ENCODE measurements at places on chromosomes 4 and X.

DNA sequence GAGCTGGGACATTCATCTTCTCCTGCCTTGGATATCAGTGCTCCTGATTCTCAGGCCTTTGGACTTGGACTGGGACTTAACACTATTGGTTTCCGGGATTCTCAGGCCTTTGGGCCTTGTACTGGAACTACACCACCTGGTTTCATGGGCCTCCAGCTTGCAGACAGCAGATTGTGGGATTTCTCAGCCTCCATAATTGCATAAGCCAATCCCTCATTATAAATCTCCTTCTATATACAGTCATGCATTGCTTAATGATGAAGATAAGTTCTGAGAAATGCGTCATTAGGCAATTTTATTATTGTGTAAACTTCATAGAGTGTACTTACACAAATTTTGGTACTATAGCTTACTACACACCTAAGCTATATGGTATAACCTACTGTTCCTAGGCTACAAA, 8.9 kb upstream of the CCNG2 start:
- DNase-seq = no peak

GRCh38 chr4:139060591-139060990, 45.0 kb downstream of the NOCT start:
- no peak for DNase-seq

DNA sequence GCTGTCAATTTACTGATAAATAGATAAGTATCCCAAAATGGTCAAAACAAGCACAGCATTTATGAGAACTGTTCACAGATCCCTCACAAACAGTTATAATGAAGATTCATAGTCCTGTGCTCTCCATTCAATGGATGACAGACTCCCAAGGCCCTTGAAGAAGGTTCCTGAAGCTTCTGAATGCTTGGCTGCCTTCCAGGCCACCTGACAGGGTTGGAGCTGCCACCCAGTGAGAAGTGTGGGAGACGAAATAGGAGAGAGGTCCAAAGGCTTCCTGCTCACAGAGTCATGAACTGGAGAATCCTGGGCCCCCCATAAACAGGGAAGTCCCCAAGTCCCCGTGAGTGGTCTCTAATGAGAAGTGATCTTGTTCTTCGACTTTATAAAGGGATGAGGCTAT, 26.0 kb upstream of the ANXA3 start:
- no peak for DNase-seq

- DNase-seq = no peak
Observed at GRCh38 chr4:11297201-11297600, 131.5 kb downstream of the HS3ST1 start.

DNA sequence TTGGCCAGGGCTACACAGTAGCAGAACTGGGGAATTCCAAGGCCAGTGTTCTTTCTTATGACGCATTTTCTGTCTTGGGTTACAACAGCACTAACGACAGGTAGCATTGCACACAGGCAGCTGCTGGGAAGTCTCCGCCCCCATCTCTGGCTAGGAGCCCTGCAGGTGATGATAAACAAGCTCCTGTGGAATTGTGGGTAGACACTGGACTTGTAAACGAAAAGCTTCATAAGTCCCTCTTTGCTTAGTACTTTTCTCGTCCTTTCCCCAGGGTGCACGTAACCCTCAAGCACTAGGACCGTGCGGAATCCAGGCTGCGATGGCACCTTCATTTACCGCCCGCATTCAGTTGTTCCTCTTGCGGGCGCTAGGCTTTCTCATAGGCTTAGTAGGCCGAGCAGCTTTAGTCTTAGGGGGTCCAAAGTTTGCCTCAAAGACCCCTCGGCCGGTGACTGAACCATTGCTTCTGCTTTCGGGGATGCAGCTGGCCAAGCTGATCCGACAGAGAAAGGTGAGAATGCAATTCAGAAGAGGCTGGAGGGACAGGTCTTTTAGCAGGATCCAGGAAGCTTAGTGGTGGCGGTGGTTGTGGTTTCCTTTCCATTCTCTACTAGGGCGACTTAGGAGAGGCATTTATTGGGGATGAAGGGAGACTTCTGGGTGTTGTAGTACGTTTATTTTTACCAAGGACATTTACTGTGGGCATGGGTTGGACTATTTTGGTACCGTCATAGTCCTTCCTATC, at the start of gene FAAH2:
TSS of gene FAAH2 (plus strand) at position 200 of the 745 bp plus-strand sequence. CDS start at position 320, 120 bp downstream.
- no peak for DNase-seq

GRCh38 chrX:18351784-18352183, 2.7 kb downstream of the SCML2 start:
- DNase-seq = no peak

DNA sequence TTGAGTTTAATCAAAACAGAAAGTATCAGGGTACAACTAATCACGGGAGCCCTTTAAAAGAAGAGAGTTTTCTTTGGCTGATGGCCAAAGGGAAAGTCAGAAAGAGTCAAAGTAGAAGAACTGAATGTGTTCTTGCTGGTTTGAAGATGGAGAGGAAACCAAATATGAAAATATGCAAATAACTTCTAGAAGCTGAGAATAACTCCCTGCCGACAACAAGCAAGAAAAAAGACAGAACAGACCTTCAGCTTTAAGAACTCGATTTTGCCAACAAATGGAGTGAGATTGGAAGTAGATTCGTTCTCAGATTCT, 903.8 kb downstream of the STIM2 start:
- DNase-seq = no peak

GRCh38 chr4:139453371-139454110, 380 bp upstream of the RAB33B start:
- DNase-seq = peak; percentile 91

DNA sequence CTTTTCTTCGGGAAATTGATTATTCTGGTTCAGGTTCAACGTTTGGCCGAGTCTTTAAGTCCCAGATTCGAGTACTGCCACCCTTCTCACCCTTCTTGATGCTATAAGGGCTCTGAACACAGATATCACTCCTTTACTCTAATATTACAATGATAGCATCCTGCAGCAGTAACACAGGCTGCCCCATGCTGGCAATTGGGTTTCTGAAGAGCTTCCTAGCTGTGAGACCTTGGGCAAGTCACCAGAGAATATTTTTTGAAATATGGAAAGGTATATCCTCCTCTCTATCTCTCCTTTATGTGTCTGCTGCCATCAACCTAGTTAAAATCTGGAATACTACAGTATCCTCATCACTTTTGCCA, 297 bp upstream of the MTMR8 start:
- DNase-seq = no peak

DNA sequence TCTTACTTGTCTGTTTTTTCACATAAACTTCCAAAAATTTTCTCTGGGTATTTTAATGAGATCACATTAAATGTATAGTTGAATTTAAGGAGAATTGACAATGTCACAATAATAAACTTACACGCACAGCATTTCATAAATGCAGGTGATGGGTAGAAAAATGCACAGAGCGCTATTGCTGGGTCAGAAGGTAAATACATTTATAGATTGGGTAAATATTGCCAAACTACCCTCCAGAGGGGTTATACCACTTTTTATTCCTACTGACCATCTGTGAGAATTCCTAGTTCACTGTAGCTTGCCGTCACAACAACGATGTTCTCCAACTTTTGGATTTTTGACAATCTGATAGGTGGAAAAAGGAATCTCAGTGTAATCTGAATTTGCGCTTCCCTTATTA, 34.6 kb downstream of the ANXA5 start:
- DNase-seq = no peak

DNA sequence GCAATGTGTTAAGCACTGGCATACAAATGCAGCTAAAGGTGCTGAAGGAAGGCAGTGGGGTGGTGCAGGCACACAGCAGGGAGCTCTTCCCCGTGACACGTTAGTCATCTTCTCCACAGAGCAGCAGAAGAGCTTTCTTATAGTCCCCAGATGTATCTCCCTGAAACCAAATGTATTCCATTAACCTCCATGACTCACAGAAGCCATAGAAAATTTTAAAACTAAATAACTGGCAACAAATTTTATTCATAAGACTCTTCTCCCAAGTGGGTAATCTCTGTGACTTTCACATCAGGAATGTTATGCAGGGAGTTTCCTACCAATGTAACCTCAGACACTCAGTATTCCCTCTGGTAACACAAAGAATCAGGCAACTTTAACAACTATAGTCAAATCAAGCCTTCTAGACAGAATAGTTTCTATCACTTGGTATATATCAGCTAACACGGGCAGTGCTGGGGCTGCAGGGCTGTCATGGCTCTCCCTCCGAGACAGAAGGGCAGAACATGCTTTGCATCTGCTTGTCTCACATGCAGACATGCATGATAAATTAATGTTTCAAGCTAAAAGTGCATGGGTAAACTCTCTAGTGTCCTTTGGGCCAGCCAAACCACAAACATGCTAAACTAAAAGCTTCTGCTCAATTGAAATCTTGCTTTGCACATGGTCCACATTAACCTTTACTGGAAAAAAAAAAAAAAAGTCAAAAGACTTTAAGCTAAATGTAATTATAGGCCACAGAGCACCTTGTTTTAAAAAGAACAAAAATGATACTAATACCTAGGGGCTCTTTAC, 28.2 kb downstream of the ANXA5 start:
- DNase-seq = no peak

DNA sequence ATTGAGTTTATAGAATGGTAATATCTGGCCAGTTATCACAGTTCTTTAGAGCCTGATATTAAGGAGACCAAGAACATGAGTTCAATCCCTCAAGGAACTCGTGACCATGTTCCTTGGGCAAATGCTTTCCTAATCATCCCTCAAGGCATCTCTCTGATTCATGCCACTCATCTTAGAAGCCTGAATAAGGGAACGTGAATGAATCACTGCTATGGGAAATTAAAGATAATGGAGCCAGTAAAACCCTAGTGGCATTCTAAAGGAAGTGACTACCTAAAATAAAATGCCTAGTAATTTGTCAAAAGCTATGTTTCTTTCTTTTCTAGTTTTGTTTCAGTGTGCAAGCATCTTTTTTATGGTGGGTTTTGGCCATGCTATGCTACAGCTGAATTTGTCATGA, 1161.3 kb downstream of the C4orf33 start:
- no peak for DNase-seq

- no peak for DNase-seq
Observed at GRCh38 chr4:151673908-151674520, 86.8 kb downstream of the GATB start.

DNA sequence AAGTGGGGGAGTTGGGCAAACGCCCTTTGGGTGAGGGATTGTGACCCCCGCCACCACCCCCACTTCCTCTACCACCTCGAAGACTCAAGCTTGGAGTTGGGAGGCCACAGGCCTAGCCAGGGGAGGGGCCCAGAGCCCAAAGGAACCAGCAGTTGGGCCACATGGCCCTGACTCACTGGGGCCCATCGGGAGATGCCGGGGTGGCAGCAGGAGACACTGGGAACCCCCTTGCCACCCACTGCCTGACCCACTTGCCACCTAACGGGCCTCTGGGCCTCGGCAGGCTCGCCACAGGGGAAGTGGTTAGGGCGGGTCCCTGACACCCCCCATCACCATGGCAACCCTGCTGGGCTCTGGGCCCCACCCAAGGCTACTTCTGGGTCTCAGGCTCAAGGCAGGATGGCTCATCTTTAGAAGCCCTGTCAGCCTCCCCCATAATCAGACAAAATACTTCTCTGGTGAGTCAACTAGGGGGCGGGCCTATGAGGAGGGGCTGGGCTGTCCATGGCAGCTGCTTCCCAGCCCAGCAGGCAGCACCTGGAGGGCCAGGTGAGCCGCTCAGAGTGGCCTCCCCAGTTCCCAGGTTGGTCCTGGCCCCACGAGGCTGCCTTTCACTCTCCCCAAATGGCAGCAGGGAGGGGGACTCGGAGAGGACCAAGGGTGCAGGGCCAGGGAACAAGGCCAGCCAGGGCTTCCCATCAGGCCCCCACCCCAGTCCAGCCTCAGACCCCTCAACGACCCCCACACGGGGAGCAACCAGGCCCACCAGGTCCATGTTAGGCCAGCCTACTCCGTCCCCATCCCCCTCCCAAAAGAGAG, 5.6 kb downstream of the FLNA start:
- peak; percentile 81 for DNase-seq

DNA sequence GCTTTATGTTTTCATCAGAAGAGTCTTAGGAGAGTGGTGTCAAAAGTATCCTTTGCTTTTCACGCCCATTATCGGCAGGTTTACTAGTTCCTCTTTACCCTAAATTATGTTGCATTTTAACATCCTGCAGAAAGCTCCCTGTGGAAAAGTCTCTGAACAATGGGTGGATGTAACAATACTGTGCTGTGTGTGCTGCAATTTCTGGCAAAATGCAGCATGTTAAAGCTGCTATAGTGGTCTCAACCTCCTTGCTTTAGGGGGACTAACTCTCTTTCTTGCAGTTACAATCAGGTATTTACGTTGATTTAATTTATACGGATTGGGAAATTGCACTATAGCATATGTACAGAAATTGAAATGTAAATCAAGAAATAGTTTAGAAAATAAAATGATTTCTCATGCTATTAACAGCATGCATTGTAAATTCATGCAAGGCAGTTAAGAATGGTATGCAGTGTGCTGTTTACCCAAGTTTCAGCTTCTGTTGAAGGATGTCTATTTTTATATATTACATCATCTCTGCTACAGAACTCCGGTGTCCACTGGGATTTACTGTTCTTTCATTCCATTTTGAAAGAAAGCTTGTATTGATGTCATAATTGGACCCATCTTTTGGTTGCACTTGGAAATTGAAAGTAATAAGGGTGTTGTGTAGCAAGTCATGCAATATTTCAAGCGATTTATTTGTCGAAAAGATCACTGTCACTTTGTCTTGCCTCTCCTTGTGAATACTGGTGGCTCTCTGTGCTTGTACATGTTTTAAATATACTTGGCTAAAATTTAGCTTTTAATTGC, 145.7 kb downstream of the RAPGEF2 start:
- DNase-seq = no peak

DNA sequence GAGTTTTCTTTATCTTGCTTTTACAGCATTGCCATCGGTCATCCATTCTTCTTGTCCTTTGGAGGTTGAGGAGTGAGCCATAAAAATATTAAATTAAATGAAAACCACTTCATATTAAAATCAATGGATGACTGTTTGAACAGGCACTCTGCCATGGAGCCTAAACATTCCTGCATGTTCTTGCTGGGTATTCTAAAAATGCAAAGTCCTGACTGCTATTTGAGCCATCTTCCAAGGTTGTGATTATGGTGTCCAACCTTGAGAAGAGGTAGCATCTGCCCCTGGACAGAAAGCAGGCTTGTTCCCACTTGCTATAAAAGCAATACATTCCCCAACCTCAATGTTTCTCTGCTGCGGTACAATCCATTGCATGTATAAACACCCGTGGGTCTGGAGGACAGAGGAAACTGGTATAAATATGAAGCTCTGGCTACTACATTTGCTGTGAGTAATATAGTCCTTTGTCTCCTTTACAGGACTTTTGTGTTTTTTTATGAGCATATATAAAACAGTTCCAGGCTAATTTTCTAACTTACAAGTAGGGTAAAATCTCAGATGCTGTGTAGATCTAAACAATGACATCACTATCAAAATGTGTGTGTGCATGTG, 70.9 kb upstream of the FAT4 start:
- no peak for DNase-seq

DNA sequence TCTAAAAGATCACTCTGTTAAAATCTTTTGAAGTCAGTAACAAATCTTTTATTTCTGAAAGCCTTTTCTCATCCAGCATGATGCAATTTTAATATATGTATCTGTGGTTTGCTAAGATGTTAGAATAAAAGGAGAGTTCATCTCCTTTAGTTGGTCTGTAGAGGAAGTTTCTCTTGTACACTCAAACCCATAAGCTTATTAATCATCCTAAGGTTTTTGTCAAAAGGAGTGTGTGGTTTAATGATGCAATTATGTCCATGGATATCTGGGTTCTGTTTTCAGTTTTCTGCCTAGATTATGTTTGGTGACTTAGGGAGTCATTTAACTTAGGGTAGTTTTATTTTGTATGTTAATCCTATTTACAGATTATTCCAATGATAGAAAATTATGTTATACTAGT, 52.1 kb upstream of the NDST4 start:
- no peak for DNase-seq

- DNase-seq = no peak
Observed at GRCh38 chrX:28756647-28757046, 169.4 kb downstream of the IL1RAPL1 start.

GRCh38 chrX:12304261-12304660, 166.0 kb downstream of the FRMPD4 start:
- no peak for DNase-seq

Data from stimulated activated CD8-positive, alpha-beta memory T cell treated with anti-CD3 and anti-CD28 coated beads, Interleukin-4, amount 100 ng/mL, for 4 hours (primary cell).